Kidney epithelial cell (primary cell): ENCODE measurements at places on chromosomes 12 and 14. TPM values are rescaled to one million over a fixed set of nuclear protein-coding genes. Genes with fewer than 3 reads are reported as not detected.

SLC10A1 gene
- not detected in 2 replicates for total RNA-seq

GRCh38 chr12:129102233-129102632, 249.0 kb downstream of the GLT1D1 start:
- DNase-seq = no peak

NKX2-1 gene
- not detected in 2 replicates for total RNA-seq

- no peak for DNase-seq
These were observed 194.2 kb downstream of the ADGRD1 start for GRCh38 chr12:131147894-131148293.

OTOGL gene
- 0.14 and 0.33 TPM in 2 replicates for total RNA-seq

EIF2B1 gene
- 75.6 and 80.0 TPM in 2 replicates for total RNA-seq

DNA sequence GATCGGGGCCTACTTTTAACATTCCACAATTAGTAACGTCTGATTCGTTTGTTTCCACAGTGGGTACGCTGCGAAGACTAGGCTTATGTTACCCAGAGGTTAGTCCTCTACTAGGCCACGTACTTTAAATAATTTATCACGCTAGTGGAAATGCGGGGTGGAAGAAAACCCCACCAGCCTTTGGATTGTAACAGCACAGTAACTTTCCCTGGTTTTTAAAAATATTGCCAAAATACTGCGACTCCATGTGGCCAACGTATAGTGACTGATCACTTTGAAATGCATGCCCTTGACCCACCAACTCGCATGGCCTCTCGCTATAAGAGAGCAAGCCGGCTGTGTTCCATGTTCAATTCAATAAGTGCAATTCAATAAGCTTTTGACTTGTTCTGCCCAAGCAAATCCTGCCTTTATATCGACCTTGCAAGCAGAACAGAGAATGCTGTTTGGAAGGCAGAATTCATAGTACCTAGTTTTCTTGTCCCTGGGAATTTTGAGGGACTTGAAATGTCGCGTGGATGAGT, 882 bp upstream of the GTF2A1 start:
- no peak for DNase-seq

DNA sequence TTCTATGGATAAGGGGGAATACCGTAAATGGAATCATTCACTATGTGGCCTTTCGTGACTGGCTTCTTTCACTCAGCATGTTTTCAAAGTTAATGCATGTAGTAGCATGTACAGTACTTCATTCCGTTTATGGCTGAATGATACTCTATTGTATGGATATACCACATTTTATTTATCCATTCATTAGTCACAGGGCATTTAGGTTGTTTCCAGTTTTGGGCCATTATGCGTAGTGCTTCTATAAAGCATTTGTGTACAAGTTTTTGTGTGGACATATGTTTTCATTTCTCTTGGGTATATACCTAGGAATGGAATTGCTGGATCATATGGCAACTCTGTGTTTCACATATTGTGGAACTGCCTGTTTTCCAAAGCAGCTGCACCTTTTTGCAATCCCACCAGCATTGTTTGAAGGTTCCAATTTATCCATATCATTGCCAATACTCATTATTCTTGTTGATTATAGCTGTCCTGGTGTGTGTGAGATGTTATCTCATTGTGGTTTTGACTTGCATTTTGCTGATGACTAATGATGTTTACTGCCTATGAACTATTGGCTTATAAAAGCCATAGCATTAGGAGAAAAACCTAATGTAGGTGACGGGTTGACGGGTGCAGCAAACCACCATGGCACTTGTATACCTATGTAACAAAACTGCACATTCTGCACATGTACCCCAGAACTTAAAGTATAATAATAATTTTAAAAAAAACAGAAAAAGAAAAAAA, 45.5 kb downstream of the ATF7IP start:
- no peak for DNase-seq

DNA sequence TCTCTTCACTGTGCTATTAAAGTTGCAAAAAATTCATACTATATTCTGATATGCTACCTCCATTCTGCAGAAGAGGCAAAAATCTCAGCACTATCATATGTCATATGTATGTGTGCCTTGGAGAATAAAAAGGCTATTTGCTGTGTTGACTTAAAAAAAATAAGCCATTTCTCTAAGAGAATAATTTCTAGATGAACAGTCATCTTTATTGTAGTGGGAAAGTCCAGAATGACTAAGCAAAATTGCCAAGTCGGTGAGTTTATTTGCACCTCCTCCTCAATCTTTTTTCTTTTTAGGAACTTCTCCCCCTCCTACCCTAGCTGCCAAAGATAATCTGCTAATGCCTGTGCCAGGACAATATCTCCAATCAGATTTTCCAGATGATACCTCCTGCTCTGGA, 353.8 kb upstream of the FAR2 start:
- no peak for DNase-seq

- no peak for DNase-seq
These were observed 27.8 kb downstream of the CLIP1 start for GRCh38 chr12:122394626-122395194.

DNA sequence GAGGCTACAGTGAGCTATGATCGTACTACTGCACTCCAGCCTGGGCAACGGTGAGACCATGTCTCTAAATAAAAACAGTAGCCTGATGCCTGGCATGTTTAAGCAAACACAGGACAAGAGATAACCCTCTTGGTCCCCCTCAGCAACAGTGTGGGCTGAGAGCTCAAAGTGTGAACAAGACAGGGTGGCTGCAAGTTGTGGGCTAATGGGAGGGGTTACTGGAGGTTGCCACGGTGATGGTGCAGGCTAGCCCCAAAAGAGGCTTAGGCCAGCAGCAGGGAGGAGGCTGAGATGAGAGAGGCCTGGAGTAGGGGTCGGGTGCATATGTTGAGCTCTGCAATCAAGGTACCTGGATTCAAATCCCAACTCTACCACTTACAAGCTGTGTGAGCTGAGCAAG, 3.4 kb upstream of the LGMN start:
- no peak for DNase-seq

- DNase-seq = peak; percentile 70
These were observed 124.8 kb upstream of the MAP1LC3B2 start for GRCh38 chr12:116434155-116435011.

- DNase-seq = no peak
These were observed 734 bp downstream of the FIGNL2 start for GRCh38 chr12:51847643-51848325.

DNA sequence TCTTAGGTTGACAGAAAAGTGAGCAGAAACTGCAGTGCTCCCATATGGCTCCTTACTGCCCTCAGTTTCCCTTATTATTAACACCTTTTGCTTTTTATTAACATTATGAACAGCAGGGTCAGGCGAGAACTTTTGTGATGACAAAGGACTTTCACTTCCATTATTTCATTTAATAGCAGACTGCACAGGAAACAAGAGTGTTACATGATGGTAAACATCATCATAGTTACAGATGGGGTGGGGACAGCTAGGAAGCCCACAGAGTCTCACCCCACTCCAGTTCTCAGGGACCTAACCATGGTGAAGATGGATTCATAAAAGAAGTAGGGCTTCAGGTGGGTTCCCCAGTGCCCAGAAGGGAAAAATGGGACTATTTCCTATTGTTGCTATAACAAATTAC, 110.1 kb upstream of the PELI2 start:
- no peak for DNase-seq

DNA sequence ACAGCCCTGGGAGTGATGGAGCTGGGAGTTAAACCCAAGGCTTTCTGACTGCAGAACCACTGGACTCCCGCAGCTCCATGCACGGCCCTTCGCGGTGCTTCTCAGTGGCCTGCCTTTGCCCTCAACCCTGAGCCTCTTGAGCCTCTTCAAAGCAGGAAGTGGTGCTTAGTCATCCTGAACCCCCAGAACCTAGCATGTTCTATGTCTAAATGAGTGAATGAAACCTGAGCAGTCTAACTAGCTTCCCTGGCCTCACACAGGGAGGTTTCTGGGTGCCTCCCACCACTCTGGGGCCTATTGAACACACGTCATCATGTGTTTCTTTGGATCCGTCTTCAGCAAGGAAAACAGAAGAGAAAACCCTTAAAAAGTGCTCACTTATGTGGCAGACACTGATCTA, 117.9 kb upstream of the SFSWAP start:
- no peak for DNase-seq

- no peak for DNase-seq
These were observed 154.1 kb upstream of the ARID2 start for GRCh38 chr12:45575417-45575816.

DNA sequence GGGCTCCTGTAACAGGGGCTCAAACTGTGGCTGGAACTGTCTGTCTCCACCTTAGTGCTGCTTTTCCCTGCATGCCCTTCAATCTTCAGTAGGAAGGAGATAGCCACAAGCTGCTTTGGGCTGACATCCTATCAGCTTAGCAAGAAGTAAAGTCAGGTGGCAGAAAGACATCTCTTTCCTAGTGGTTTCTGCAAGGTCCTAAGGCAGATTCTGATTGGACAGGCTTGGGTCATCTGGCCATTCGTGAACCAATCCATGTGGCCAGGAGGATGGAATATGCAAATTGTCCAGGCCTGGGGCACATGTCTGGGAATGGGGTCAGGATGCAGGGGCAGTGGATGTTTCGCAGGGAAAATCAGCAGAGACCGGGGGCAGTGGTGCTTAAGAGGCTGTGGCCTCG, 5.2 kb downstream of the RITA1 start:
- no peak for DNase-seq

GRCh38 chr14:76776428-76777251, 15.4 kb downstream of the VASH1 start:
- DNase-seq = no peak

- DNase-seq = no peak
These were observed 77.1 kb upstream of the PLXNC1 start for GRCh38 chr12:94071258-94071657.

PRPH gene
- total RNA-seq = 0.21 and 0.41 TPM in 2 replicates

DNA sequence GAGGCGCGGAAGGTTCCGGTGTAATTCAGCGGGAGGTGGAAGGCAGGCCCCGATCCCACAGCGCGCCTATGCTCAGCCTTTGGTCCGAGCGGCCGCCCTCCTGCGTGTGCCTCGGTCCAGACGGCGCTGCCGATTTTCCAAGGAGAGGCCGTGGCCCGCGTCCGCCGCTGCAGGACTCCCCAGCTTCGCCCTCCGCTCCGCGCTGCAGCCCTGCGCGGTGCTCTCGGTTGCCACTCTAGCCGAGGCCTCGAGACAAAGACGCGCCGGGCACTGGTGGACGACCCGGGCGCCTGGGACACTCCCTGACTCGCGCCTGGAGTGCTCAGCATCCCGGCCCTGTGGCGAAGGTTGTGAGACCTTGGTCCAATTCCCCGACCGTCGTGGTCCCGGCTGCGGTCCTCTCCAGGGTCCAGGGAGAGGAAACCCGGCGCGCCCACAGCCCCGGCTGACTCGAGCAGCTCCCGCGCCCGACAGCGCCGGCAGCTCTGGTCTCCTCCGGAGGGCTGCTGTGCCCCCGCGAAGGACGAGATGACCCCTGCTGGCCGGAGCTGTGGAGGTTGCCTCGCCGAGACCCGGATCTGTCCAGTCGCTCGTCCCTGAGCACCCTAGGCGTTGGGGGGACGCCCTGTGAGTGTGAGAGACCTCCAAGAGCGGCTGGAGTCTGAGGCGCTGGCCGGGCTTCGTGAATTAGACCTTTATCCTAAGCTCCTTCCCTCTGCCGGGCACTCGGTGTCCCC, 6.5 kb downstream of the HOXC12 start:
- no peak for DNase-seq

DNA sequence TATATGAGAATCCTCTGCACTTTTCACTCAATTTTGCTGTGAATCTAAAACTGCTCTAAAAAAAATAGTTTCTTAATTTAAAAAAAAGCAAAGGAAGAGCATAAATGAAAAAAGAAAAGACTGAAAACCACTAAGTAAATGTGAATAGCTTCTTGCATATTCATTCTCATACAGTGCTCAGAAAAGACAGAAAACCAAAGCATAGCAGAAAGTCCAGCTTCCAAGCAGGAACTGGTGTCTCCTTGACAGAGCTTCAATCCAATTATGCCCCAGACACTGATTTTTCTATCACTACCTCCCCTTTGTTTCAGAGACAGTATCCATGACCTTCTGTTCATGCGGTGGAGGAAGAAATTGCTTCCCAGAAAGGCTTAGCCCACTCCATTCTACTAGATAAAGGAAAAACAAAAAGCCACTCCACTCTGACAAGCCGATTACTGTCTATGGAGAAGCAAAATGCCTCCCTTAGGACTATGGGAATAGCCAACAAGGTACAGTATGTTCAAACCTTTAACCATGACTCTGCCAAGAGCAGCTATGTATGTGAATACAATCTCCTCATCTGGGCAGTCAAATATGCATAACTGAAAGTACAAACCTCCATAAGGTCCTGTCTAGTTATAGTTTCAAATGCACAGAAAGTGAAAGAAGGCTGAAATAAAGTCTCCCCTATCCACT, 40.6 kb downstream of the ATF7 start:
- no peak for DNase-seq

IRAK3 gene
- 2.3 and 3.0 TPM in 2 replicates for total RNA-seq

GRCh38 chr12:66756631-66757030, 77.8 kb upstream of the GRIP1 start:
- DNase-seq = no peak

ADSS1 gene
- 3.4 and 10.3 TPM in 2 replicates for total RNA-seq

RPGRIP1 gene
- not detected in 2 replicates for total RNA-seq

HCAR3 gene
- total RNA-seq = not detected in 2 replicates

- DNase-seq = no peak
These were observed 32.0 kb upstream of the JDP2 start for GRCh38 chr14:75395862-75396261.

DNA sequence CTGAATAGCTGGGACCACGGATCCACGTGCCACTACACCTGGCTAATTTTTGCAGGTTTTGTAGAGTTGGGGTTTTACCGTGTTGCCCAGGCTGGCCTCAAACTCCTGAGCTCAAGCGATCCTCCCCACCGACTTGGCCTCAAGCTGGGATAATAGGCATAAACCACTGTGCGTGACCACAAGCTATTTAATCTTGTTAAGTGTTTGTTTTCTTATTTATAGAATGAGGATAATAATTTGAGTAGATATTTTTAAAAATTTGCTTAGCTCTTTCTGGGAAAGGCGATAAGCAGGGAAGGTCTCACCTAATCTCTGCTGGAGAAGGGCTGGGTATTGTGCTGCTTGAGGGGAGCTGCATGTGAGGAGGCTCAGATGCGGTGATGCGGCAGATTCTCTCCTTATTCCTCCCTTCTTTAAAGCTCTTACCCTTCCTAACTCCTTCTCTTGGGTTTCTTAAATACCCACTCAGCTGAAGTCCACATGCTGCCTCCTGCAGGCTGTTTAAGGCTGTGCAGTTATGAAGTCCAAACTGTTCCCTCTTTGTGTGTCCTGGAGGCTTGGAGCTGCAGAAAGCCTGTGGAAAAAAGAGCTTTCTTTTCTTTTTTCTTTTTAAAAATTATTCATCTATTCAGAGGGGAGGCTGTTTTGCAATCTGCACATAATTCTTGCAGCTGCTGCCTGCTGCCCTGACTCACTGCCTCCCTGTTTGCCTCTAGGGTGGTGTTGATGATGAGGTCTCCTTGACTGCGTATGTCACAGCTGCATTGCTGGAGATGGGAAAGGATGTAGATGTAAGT, 37.9 kb downstream of the A2ML1 start:
- DNase-seq = no peak

- no peak for DNase-seq
These were observed 1080.5 kb upstream of the FOXG1 start for GRCh38 chr14:27686137-27686536.

MSRB3 gene
- 17.8 and 18.3 TPM in 2 replicates for total RNA-seq
